Activated CD4-positive, alpha-beta T cell treated with anti-CD3 and anti-CD28 coated beads, Interleukin-2, Interleukin-4, amounts not matched to agents 100 ng/mL and 50 ng/mL, durations not matched to agents 16 hours and 8 hours (primary cell): ENCODE measurements at places on chromosomes 1 and 21.
A peak's percentile ranks its signal among the peaks of the same experiment; 100 is the strongest.

DNA sequence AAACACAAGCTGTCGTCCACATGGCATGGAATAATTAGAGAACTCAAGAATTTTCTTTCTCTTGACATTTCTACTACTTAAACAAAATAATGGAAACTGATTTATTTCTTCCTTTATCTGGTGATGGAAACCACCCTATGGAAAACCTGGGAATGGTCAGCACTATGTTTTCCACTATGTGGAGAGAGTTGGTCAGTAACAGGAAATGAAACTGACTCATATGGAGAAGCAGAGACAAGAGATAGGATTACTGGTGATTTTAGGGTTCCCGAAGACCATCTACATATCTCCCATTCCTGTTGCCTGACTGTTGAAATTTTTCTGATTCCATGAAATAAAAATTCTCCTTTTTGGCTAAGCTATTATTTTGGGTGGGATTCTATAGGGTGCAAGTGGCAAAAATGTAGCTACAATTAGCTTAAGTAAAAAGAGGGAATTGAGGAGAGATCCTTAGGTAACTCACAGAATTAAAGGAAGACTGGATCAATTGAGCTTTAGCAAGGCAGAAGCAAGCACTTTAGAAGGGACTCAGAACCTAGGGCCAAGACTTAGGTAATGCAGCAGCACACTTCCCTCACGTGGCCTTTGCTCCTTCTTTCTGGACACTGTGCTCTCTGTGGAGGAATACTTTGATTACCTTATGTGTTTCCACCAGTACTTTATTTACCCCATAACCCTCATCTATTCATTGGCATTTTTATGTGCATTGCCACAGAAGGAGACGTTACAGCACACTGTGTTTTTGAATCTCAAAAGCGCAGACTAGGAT, 89.6 kb downstream of the LEPR start:
- no peak for DNase-seq

DNA sequence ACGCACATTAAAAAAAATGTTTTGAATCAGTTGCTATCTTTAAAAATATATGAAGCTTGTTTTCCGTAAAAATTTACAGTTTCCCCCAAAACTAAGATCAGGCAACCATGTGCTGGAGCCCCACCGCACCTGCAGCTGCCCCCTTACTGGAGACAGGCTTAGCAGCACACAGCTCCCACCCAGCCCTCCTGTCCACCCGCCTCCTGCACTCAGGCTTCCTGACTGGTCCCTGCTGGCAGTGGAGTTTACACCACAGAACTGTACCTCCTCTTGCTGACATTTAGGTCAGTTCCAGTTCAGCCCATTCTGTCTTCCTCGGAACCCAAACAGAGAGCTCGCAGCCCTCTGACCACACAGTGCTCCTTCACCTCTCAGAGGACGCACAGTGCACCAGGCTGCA, 2.1 kb downstream of the GPR161 start:
- no peak for DNase-seq

- DNase-seq = peak; percentile 72
These were observed 88.3 kb upstream of the SGIP1 start for GRCh38 chr1:66445492-66446181.

DNA sequence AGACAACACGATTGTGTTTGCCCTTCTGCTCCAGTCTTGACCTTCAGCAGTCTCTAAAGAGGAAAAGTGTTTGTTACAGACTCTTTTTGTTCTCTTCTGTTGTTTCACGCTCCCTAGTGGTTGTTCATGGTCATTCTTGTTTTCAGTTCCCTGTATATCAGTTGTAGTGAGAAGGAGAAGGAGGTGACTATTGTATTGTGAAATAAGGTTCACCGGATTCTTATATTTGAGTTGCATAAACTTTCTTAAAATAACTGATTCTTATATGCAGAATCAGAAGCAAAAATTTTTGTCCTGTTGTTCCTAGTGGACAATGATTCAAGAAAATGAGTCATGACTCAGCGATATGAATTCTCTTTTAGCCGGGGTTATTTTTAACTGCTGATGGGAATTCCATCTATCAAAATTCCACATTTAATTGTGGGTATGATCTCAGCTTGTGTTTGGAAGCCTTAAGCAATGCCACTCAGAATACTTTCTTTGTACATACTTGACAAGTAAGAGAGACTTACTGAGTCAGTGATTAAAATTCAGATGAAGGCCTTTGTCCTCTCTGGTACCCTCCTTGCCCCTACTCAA, 152.2 kb downstream of the CLEC20A start:
- DNase-seq = no peak

- DNase-seq = no peak
These were observed 188.9 kb upstream of the TMEM51 start for GRCh38 chr1:14964711-14965055.
